ENCODE measurements at places on chromosomes 6 and 20. TPM values are rescaled to one million over a fixed set of nuclear protein-coding genes. Genes with fewer than 3 reads are reported as not detected.

Gene CCN6
- 0.39 TPM for total RNA-seq

Gene SHLD1
- total RNA-seq = 4.5 TPM

Gene ALDH8A1
- 0.99 TPM for total RNA-seq

Gene PKIG
- 21.8 TPM for total RNA-seq

Gene DZANK1
- 1.7 TPM for total RNA-seq
